ENCODE measurements at places on chromosomes 2 and 18.

- DNase-seq: no peak
Observed at GRCh38 chr18:58670404-58671110, 708 bp upstream of the MALT1 start.

GRCh38 chr2:12465631-12466135 lies 251.1 kb upstream of the TRIB2 start:
- DNase-seq: no peak

GRCh38 chr2:73415906-73416305 lies 30.3 kb downstream of the ALMS1 start:
- DNase-seq: no peak

DNA sequence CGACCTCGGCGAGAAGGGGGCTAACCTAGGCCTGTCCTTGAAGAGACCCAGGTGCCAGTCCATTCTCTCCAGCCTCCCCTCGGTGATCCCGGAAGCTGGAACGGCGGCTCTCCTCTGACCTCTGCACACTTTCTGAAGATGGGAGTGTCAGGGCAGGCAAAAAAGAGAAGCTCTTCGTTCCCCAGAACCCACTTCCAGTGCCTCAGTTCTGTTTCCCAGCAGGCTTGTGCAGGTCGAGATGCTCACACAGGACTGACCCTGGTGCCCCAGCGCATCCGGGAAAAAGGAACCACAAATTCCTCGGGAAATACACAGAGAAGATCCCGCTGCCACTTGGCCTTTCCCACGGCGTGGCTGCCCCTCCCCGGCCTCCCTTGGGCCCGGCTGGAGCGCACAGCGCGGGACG lies 681 bp upstream of the PTPN18 start:
- DNase-seq: no peak

GRCh38 chr2:84884449-84884848 lies 3.6 kb upstream of the TRABD2A start:
- DNase-seq: no peak

- no peak for DNase-seq
Observed at GRCh38 chr18:11994703-11995444, 13.6 kb downstream of the IMPA2 start.

DNA sequence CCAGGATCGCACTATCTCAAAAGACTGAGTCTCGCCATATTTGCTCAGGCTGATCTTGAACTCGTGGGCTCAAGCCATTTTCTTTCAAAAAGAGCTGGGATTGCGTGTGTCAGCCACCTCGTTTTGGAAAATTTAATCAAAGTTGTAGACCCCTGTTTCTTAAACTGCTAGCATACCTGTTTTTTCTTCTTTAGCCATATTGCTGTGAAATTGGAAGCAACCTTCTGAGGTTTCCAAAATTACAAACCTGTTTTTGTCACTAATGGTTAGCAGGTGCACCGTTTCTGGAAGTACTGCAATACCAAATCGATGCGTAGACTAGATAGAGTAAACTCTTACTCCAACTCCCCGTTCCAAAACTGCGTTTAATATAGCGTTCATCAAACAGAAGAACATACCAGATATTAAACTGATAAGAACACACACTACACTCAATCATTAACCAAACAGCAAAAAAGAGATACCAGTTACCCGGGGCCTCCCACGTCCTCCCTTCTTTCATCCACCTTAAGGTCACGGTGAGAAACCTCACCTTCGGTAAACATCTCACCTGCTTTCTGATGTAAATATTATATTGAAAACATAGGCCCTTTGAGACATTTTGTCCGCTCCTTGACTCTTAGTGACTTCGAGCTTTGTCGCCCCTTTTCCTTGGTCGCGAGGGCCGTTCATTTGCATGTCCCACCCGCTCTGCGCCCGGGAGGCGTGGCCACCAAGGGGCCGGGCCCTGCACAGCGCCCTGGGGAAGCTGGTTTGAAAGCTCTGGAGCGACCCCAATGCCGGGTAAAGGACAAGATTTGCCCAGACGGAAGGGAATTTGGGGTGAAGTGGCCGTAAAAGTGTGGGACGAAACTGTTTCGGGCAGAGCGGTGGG lies at the start of gene RNU2-63P:
Gene RNU2-63P, minus strand, starts transcription at position 462 of the 874 bp plus-strand sequence.
- DNase-seq: peak; percentile 83
